Upper lobe of right lung (tissue), 1 donor: ENCODE measurements at places on chromosomes 5 and 9. TPM values are rescaled to one million over a fixed set of nuclear protein-coding genes. Genes with fewer than 3 reads are reported as not detected.

IL7R gene
- 226 TPM for total RNA-seq

AK8 gene
- 0.55 TPM for total RNA-seq

COL5A1 gene
- 37.8 TPM for total RNA-seq

PTPRD gene
- total RNA-seq = 30.8 TPM

RANBP6 gene
- 14.8 TPM for total RNA-seq

HACD4 gene
- total RNA-seq = 10.6 TPM

POLR3G gene
- total RNA-seq = 0.93 TPM
